ENCODE measurements at places on chromosomes 13 and 19.

DNA sequence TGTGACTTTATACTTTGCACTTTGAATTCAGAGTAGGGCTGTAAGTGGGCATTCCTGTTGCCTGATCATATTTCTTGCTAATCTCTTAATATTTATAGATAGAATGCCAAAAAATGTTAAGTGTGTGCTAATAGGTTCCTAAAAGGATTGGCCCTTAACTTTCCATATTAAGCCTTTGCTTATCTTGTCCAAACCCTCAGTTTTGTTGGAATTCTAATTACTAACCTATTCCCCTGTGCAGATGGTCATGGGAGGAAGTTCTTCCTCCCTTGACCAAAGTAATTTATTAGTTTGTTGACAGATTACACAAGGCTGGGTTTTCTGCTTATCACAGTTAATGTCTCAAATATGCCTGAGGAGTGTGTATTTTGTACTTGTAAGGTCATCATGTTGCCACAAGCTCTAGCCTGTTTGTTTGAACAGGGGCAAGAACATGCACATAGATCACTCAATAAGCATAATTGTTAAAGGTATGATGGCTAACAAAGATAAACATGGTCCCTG is 541.1 kb upstream of the SPRY2 start:
- DNase-seq, result no peak

GRCh38 chr13:26961890-26962615 is 201.5 kb upstream of the GPR12 start:
- DNase-seq, result no peak

DNA sequence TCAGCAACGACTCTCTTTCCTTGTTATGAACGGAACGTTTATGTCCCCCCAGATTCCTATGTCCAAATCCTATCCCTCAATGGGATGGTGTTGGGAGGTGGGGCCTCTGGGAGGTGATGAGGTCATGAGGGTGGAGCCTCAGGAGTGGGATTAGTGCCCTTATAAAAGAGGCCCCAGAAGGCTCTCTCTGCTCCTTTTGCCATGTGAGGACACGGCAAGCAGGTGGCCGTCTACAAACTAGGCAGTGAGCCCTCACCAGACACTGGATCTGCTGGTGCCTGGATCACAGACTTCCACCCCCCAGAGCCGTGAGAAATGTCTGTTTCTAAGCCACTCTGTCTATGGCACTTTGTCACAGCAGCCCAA is 53.2 kb downstream of the EPS15L1 start:
- DNase-seq, result no peak

DNA sequence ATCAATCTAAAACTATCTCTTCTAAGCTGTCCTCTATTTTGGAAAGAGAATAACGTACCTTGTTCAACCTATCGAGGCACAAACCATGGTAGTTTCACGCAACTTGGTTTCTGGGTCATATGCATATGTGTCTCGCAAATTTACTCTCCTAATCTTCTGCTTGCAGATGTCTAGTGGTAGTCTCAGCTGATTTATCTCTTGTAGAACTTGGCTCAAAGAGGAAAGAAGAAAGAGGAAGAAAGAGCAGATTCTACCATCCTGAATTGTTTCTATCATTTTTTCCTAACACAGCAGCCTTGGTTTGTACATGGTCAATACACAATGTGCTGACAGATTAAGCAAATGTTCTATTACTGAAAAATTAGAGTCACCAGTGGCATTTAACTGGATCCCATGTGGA is 282.3 kb downstream of the SPRY2 start:
- DNase-seq, result no peak

DNA sequence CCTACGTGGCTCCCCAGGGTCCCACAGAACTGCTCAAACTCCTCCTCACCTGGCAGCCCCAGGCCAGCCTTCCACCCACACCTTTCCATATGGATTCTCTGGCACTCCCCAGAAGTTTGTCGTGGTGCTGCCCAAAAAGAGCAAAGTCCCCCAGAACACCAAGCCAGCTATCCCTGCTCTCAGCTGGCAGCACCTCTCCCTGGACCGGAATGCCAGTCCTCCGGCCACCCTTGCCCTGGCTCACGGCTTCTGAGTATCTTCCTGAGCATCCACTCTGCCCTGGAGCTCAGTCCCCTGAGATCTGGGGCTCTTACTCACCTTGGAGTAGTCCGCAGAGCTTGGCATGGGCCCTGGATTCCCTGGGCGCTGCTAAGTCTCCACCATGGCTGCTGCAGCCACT is 166.5 kb upstream of the ZNF507 start:
- DNase-seq, result no peak
